ENCODE measurements at places on chromosomes 7 and 10. TPM values are rescaled to one million over a fixed set of nuclear protein-coding genes. Genes with fewer than 3 reads are reported as not detected.

DNA sequence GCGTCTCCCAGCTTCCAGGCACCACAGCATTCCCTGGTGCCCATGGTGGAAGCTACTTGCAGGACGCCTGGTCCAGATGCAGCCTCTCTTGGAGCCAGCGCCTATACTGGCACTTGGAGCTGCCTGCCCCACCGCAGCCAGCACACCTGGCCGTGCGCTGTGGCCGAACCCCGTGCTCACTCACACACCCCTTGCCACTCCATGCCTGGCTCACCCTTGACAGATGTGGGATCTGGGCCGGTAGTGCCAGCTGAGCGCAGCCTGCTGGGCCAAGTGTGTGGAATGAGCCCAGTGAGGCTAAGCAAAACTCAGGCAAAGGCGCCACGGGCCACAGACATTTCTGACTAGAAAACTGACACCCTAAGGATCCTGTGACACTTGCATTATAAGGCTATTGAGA, 884.8 kb downstream of the LRMDA start:
- no peak for DNase-seq

- no peak for DNase-seq
Observed at GRCh38 chr10:49081547-49082275, 33.6 kb downstream of the VSTM4 start.

DNA sequence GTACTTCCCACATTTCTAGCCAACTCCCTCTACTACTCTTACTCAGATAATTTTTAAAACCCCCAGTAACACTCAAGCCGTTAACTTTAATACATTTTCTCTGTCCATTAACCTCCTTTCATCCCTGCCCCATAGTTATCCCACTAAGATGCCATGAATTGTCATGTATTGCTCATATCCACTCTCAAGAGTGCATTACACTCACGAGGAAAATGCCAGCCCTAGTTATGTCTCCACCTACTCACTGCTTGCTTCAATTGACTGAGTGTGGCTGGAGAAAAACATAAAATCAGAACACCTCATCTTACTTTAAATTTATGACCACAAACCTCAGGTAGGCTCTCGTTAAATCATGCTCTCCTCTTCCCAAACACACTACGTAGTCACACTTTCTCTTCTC, 324.1 kb upstream of the NPSR1 start:
- no peak for DNase-seq

DNA sequence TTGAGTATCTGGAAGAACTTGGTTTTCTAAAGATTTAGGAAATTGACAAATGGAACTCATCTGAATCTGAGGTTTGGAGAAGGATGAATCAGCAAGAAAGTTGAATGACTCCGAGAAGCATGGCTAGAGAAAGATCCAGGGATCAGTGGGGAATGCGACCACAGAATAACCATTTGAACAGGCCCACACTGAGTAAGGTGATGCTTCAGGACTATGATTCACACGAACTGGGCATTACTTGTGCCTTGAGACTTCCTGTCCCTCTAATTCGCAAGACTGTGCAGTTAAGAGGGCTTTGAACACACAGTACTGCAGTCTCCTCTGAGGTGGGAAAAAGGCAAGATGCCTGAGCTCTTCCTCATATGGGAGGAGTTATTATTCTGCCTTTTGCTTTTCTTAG, 395.5 kb upstream of the POM121L12 start:
- no peak for DNase-seq

SPAM1 gene
- total RNA-seq = not detected

Measured in endothelial cell (in vitro differentiated cells).